ENCODE measurements at places on chromosomes 2 and 18. TPM values are rescaled to one million over a fixed set of nuclear protein-coding genes. Genes with fewer than 3 reads are reported as not detected.

DNA sequence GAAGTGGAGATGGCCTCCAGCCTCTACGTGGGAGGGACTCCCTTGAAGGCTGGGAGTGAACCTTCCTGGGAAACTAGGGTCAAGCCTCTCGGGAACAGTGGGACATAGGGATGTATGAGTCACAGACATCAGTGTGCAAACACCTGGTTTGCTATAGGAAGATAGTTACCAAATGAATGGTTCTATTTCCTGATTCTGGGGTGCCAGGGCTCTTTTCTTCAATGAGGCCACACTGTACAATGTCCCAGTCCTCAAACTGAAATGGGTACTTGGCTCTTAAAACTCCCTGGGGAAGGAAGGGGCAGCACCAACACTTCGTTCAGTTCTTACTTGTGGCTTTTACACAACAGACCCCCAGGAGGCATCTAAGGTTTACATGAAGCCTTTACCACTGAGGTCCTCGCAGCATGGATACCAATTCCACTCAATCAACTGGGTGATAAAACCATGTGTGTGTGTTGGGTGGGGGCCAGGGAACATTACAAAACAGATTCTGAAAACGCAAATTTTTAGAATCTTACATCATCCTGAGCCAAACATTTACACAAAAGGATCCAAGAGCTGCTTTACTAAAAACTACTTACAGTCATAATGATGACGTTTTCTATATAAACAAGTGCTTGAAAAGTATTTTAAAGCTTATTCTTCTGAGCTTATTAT is 10.4 kb downstream of the ERFE start:
- peak overlapping the region; percentile 28 for H3K27ac ChIP-seq
- no peaks in the 10 kb centered on the region for H3K27me3 ChIP-seq
- DNase-seq, result peak; percentile 31
- H3K36me3 ChIP-seq, result peaks cover 52% of the 10 kb centered on the region

GRCh38 chr2:217418544-217418943 is 558.7 kb upstream of the TNP1 start:
- H3K27me3 ChIP-seq, result no peaks in the 10 kb centered on the region
- DNase-seq, result no peak
- H3K4me1 ChIP-seq, result peaks cover 5% of the 10 kb centered on the region
- H3K27ac ChIP-seq, result no peak overlapping the region
- H3K36me3 ChIP-seq, result no peaks in the 10 kb centered on the region

GRCh38 chr2:34567128-34567527 is 968.0 kb upstream of the FAM98A start:
- no peaks in the 10 kb centered on the region for H3K36me3 ChIP-seq
- H3K27ac ChIP-seq, result no peak overlapping the region
- no peak for DNase-seq
- no peak overlapping the region for H3K4me3 ChIP-seq
- H3K27me3 ChIP-seq, result no peaks in the 10 kb centered on the region

Gene RBBP8
- 4.7 TPM for total RNA-seq

DNA sequence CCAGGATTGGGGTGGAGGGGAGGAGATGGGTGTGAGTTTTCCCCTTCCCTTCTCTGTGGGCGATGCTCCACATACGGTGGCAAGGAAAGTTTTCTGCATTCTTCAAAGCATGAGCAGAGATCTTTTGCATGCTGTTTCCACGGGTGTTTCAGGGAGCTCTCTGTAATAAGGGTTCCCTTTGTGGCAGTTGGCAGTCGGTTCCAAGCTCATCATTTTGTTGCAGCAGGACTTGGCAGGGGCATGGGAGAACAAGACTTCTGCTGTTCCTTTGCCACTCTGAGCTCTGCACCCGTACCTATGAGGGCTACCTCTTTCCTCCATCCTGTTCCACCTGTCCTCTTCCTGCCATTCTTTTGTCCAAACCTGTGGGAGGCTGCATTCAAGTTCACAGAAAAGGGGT is 71.3 kb upstream of the SPRED2 start:
- H3K4me1 ChIP-seq, result no peaks in the 10 kb centered on the region
- no peak overlapping the region for H3K27ac ChIP-seq
- no peak overlapping the region for H3K4me3 ChIP-seq
- H3K36me3 ChIP-seq, result no peaks in the 10 kb centered on the region
- DNase-seq, result no peak

DNA sequence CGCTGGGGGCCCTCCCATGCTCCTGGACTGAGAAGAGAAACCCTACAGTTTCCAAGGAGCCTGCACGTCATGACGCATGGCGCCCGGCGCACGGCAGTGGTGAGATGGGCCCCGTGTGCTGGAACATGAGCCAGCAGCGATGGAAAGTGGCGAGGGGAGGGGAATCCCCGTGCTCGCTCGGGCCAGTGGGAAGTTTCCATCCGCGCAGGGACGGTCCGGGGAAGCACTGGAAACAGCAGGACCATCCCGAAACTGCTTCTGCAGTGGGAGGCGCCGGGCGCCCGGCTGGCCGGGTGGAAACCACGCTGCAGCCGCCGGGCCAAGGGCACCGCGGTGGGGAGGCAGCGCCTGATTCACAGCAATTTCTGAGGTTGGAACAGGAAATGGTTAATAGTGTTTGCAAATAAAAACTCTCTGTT is 4.9 kb upstream of the PDCD1 start:
- H3K4me3 ChIP-seq, result no peak overlapping the region
- no peak overlapping the region for H3K27ac ChIP-seq
- peaks cover 40% of the 10 kb centered on the region for H3K27me3 ChIP-seq
- no peaks in the 10 kb centered on the region for H3K36me3 ChIP-seq
- peaks cover 13% of the 10 kb centered on the region for H3K4me1 ChIP-seq

GRCh38 chr2:127029350-127030051 is 77.5 kb downstream of the BIN1 start:
- peaks cover 10% of the 10 kb centered on the region for H3K4me1 ChIP-seq
- no peak overlapping the region for H3K4me3 ChIP-seq
- H3K27me3 ChIP-seq, result peaks cover 26% of the 10 kb centered on the region
- DNase-seq, result no peak

Gene CARF
- 2.2 TPM for total RNA-seq

- H3K4me1 ChIP-seq, result peaks cover 35% of the 10 kb centered on the region
- DNase-seq, result no peak
- H3K27ac ChIP-seq, result peak overlapping the region; percentile 91
- H3K4me3 ChIP-seq, result peak overlapping the region; percentile 70
- H3K36me3 ChIP-seq, result no peaks in the 10 kb centered on the region
These were observed 412 bp upstream of the NCK2 start for GRCh38 chr2:105744091-105744908.

Gene TMEFF2
- total RNA-seq, result 0.20 TPM

DNA sequence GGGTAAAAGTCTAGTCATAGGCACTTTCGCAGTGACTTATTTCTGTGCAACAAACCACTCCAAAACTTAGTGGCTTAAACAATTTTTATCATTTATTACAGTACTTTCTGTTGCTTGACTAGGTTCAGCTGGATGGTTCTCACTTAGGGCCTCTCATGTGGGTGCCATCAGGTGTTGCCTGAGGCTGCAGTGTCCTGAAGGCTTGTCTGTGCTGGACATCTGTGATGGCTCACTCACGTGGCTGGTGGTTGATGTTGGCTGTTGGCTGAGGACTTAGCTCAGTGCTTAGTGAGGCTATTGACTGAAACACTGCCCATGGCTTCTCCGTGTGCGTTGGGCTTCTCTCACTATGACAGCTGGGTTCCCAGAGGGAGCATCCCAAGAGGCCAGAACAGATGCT is 81.4 kb upstream of the GCFC2 start:
- no peaks in the 10 kb centered on the region for H3K36me3 ChIP-seq
- no peak overlapping the region for H3K4me3 ChIP-seq
- H3K4me1 ChIP-seq, result no peaks in the 10 kb centered on the region
- H3K27me3 ChIP-seq, result no peaks in the 10 kb centered on the region
- H3K27ac ChIP-seq, result no peak overlapping the region

- H3K36me3 ChIP-seq, result no peaks in the 10 kb centered on the region
- no peaks in the 10 kb centered on the region for H3K27me3 ChIP-seq
- H3K4me1 ChIP-seq, result no peaks in the 10 kb centered on the region
- H3K27ac ChIP-seq, result no peak overlapping the region
- no peak overlapping the region for H3K4me3 ChIP-seq
These were observed 596.0 kb downstream of the LRP1B start for GRCh38 chr2:141534666-141535362.

- no peaks in the 10 kb centered on the region for H3K27me3 ChIP-seq
- no peaks in the 10 kb centered on the region for H3K4me1 ChIP-seq
- H3K4me3 ChIP-seq, result no peak overlapping the region
- H3K36me3 ChIP-seq, result no peaks in the 10 kb centered on the region
- no peak for DNase-seq
These were observed 55.6 kb upstream of the DLGAP1 start for GRCh38 chr18:4510711-4511110.

DNA sequence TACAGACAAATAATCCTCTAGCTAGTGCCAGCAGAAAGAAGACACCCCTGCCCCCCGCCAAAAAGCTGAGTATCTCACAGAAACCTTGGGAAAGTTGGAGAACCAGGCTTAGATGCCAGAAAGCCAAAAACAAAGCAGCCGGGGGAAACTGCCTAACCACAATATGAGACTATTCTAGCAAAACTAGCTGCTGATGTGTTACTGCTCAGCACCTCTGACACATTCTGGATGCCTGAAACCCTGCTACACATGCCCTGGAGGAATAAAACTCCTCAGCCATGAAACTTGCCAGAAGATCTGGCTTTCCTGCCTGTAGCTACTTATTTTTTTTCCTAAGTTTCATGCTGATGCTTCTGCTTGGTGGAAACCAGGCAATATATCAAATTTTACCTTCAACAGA is 122.7 kb upstream of the GCFC2 start:
- no peaks in the 10 kb centered on the region for H3K4me1 ChIP-seq
- H3K27me3 ChIP-seq, result no peaks in the 10 kb centered on the region
- no peak for DNase-seq
- no peaks in the 10 kb centered on the region for H3K36me3 ChIP-seq
- no peak overlapping the region for H3K27ac ChIP-seq
- H3K4me3 ChIP-seq, result no peak overlapping the region

GRCh38 chr2:173553593-173553992 is 198.9 kb downstream of the CDCA7 start:
- DNase-seq, result no peak

- DNase-seq, result no peak
- H3K27ac ChIP-seq, result no peak overlapping the region
- no peaks in the 10 kb centered on the region for H3K27me3 ChIP-seq
- H3K4me3 ChIP-seq, result no peak overlapping the region
- peaks cover 8% of the 10 kb centered on the region for H3K36me3 ChIP-seq
These were observed 3.4 kb upstream of the ZNF892 start for GRCh38 chr2:95203911-95204310.

Gene GULP1
- total RNA-seq, result 14.9 TPM

Gene PAX3
- 2.7 TPM for total RNA-seq

Gene DSEL
- total RNA-seq, result 2.1 TPM

DNA sequence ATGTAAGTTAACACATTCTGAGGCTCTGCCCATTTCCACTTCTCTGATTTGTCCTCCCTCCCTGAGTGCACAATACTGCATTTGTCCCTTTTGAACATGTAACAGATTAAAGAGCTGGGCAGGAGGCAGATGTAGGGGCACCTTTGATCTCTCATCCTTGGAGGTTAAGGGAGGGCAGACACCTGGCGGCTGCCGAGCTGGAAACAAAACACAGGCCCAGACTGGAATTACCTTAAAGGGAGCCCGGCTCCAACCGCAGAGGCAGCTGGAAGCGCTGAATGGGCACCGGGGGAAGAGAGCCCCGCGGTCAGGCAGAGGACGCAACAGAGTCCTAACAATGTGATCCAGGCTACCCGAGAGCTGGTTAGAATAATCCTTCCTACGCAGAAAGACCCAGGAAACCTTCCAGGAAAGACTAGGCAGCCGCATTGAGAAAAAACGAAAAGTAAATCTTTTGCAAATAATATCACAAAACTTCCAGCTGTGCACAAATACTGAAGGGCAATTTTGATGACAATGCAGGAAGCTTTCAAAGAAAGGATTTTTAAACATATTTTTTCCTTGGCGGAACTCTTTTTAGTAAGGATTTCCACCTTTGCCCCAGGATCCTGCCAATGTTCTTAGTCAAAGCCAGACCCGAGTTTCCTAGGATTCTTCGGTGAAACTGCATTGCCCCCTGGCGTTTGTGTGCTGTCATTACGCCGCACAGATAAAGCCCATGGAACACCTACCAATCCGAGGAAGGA is 216.0 kb downstream of the TGIF1 start:
- H3K27me3 ChIP-seq, result no peaks in the 10 kb centered on the region
- H3K27ac ChIP-seq, result peak overlapping the region; percentile 23
- peak; percentile 68 for DNase-seq
- H3K4me3 ChIP-seq, result peak overlapping the region; percentile 16
- no peaks in the 10 kb centered on the region for H3K4me1 ChIP-seq

Gene PLCD4
- 36.2 TPM for total RNA-seq

- H3K36me3 ChIP-seq, result no peaks in the 10 kb centered on the region
- peaks cover 40% of the 10 kb centered on the region for H3K4me1 ChIP-seq
- no peak overlapping the region for H3K4me3 ChIP-seq
- no peak for DNase-seq
- no peak overlapping the region for H3K27ac ChIP-seq
These were observed 80.1 kb upstream of the MAP3K20 start for GRCh38 chr2:172995323-172996244.

DNA sequence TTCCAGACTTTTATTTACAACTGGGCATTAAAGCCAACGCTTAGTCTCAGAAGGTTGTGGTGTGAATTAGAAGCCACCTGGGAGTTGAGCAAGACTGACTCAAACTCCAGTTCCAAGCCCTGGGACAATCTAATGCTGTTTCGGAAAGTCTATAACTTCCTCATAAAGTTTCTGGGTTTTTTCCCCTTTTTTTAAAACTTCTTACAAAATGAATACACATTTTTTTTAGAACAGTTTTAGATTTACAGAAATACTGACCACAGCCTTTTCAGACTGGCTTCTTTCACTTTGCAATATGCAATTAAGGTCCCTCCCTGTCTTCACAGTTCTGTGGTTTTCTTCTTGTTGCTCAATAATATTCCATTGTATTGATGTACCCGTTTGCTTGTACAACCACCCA is 115.9 kb upstream of the TWIST2 start:
- no peak overlapping the region for H3K4me3 ChIP-seq

DNA sequence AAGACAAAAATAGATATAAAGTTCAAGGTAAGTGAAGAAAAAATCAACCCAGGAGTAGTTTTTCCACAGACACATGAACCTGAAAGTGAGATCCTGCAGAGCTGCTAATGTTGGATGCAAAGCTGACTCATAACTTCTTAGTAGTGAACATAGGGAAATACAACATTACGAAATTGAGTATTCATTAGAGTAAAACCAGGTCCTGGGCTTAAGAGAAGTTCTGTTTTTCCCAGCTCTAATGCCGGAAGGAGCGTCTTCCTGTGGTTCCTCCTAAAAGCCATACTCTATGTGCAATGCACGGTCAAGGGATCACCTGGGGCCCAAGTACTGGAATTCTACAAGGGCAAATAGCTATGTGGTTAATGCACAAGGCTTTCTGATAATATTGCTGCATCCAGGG is 141.7 kb downstream of the RBMS1 start:
- no peak for DNase-seq
- no peak overlapping the region for H3K4me3 ChIP-seq
- H3K36me3 ChIP-seq, result no peaks in the 10 kb centered on the region
- peaks cover 63% of the 10 kb centered on the region for H3K4me1 ChIP-seq
- no peaks in the 10 kb centered on the region for H3K27me3 ChIP-seq
- no peak overlapping the region for H3K27ac ChIP-seq

DNA sequence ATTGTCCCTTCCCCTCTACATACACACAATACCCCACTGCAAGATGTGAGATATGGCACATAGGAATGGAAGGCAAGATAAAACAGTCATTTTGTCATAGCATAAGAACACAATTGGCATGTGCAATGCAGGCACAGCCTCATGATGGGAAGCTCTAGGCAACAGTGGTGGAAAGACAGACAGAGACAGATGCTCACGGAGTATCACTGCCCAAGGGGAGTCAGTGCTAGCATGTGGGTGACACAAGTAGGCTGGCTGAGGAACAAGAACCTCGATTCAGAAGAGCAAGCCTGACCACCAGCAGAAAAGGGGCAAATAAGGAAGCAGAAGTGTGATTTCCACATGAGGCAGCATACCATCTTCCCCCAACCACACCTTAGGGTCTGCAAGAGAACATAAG is 323.6 kb downstream of the PAX3 start:
- H3K27me3 ChIP-seq, result no peaks in the 10 kb centered on the region
- H3K36me3 ChIP-seq, result no peaks in the 10 kb centered on the region
- DNase-seq, result no peak
- H3K4me3 ChIP-seq, result no peak overlapping the region
